ENCODE measurements at places on chromosomes 2 and 18.

GRCh38 chr2:111702119-111702803 lies 181.7 kb downstream of the ANAPC1 start:
- DNase-seq: no peak

DNA sequence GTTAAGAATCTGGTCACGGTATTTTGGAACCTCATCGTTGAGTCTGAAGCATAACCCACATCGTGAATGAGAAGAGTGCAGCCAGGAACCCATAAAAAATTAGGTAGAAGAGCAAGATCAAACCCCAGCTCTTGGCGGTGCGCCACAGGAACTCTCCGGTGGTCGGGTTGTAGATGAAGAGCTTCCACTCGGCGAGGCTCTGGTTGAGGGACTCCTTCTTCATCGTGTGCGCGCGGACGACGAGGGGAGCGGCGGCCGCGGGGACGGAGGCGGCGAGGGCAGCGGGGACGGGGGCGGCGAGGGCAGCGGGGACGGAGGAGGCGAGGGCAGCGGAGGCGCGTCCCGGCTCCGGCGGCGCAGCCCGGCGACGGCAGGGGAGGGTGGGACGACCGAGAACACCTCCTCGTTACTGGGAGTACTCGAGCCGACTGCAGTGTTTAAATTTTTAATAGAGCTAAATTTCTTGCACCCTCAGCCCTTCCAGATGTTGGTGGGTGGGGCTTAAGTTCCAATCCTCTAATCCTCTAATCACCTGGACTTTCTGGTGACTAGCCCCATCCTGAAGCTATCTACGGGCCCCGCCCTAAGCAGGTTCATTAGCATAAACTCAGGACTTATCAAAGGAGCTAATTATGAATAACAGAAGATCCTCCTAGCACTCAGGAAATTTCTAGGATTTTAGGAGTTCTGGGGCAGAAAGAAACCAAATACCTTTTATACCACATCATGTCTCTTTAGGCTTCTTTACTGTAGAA lies 20.4 kb upstream of the PAPOLG start:
- no peak for DNase-seq

DNA sequence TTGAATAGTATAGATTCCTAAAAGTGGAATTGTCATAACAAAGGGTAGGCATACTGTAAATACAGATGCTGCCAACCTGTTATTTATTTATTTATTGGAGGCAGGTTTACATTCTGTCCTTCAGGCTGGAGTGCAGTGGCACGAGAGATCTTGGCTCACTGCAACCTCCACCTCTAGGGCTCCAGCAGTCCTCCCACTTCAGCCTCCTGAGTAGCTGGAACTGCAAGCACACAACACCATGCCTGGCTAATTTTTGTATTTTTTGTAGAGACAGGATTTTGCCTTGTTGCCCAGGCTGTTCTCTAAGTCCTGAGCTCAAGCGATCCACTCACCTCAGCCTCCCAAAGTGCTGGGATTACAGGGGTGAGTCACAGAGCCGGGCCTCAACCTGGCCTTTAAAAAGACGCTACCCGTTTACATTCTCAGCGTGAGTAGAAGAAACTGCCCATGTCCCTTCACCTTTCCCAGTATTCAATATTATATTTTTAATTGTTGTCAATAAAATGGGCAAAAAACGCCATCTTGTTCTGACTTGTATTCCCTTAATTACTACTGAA lies 3.0 kb upstream of the ROCK2 start:
- DNase-seq: no peak

DNA sequence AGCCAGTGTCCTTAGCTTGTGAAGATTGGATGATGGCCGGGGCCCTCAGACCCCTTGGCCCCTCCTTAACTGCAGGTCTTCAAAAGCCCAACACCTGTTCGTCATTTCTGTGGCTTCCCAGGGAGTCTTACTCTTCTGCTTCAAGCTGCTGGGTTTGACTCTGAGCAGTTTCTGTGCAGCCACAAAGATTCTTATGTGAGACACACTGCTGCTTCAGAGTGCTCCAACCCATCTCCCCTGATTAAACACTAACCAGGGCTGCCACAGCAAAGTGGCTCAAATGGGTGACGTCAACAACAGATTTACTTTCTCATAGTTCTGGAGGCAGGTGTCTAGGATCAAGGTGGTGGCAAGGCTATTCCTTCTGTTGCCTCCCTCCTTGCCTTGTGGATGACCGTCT lies 40.8 kb downstream of the TSN start:
- DNase-seq: no peak

GRCh38 chr2:106159866-106160785 lies 34.0 kb downstream of the UXS1 start:
- no peak for DNase-seq

- no peak for DNase-seq
Measured at GRCh38 chr2:6832596-6833299, 33.0 kb downstream of the CMPK2 start.

DNA sequence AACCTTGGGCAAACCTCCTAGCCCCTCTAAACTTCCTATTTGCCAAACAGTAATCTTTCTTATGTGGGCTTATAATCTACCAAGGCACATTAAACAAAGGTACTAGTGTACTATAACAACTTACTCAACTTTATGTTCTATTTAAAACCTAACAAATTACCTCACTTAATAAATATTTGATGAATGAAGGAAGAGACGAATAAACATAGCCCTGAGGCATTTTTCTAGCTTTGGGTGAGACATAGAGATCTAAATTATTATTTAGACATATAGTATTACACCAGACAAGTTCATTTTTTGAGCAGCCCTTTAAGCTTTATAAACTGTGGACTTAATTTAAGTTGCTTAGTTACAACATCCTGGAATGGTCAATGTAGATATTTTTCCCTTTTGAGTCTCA lies 104.6 kb downstream of the UNC80 start:
- DNase-seq: no peak

DNA sequence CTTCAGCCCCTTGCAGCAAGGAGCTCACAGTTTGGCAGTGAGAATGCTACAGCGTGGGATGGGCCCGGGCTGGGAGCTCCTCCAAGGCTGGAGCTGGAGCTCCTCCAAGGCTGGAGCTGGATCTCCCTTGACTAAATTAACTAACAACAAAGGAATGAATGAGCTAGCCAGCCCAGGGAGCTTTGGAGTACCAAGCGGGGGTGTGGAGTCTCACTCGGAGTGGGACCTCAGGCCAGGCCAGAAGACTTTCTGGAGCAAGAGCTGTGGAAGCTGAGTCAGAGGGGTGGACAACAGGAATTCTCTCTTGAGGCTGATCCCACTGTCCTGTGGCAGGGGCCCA lies 244.7 kb upstream of the HS6ST1 start:
- DNase-seq: no peak

GRCh38 chr2:134623796-134624195 lies 95.0 kb downstream of the TMEM163 start:
- DNase-seq: no peak

DNA sequence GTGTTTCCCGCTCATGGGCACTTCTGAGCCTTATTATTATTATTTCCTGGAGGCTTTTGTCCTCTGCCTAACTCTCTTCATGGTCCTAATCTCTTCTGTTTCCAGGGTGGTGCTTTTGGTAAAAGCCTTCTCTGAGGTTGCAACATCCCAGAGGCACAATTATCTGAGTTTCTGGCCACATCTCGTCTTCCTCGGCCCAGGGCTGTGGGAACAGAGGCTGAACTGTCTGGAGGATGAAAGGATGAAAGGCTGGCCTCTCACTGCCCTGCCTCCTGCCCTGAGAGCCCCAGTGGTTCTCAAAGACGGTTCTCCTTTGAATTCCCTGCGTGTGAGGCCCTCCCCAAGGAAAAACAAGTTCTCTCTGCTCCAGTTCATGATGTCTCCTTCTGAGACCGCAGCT lies 13.8 kb downstream of the GYPC start:
- no peak for DNase-seq

GRCh38 chr2:65055422-65056214 lies 598 bp upstream of the CEP68 start:
- DNase-seq: no peak

- no peak for DNase-seq
Measured at GRCh38 chr2:30185178-30185577, 38.4 kb downstream of the YPEL5 start.

GRCh38 chr18:79394534-79395307 lies 1.0 kb upstream of the NFATC1 start:
- DNase-seq: no peak

DNA sequence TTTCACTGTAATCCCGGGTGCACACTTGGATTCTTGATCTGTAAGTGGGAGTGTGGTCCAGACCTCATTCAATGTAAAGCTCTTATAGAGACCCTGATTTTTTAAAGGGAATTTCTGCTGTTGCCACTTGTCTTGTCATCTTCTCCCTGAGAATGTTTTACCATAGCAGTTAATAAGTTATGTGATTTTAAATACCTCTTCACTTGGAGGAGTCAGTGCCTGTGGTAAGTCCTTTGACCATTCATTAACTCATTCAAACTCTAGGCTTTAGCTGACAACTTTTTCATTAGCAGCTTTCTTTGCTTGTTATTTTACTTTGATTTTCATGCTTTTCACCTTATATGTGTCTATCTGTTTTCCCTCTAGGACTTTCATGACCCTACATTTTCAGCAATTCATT lies 51.3 kb downstream of the FMNL2 start:
- no peak for DNase-seq

GRCh38 chr18:48929212-48929612 lies 21.6 kb downstream of the SMAD7 start:
- no peak for DNase-seq

- DNase-seq: no peak
Measured at GRCh38 chr2:11870064-11870463, 123.6 kb downstream of the LPIN1 start.

GRCh38 chr2:230793572-230794359 lies 71.0 kb upstream of the ITM2C start:
- no peak for DNase-seq

DNA sequence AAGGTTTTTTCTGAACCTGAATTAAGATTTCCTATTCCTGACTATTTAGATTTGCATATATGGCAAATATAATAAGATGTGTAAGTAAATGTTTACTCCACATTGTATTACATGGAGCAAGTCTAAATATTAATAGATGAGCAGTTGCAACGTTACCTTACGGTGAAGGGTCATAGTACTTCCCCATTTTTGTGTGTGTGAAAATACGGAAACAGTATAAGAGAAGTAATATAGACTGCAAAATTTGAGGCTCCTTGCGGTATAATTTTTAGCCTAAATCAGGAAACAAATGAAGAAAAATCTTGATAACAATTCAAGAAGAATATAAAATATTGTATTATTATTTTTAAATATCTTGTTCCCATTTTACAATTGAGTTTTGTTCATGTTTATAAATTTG lies 434.2 kb downstream of the GRB14 start:
- DNase-seq: no peak

GRCh38 chr2:5111581-5111980 lies 580.6 kb upstream of the SOX11 start:
- DNase-seq: peak; percentile 67

DNA sequence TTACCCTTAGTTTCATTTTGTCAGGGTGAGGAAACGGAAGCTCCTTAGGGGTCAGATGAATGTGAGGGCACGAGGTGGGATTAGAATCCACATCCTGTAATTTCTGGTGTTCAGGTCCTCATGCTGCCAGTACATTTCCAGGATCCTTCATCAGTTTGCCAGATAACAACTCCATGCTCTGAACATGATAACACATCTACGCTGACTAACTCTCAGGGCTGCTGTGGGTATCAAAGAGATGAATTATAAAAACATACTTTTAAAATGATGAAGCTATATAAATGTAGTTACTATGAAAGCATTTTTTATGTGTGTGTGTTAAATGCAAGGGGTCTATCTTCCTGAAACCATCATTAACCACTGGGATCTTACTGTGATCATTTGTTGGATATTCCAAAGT lies 325.9 kb downstream of the SLC8A1 start:
- no peak for DNase-seq

DNA sequence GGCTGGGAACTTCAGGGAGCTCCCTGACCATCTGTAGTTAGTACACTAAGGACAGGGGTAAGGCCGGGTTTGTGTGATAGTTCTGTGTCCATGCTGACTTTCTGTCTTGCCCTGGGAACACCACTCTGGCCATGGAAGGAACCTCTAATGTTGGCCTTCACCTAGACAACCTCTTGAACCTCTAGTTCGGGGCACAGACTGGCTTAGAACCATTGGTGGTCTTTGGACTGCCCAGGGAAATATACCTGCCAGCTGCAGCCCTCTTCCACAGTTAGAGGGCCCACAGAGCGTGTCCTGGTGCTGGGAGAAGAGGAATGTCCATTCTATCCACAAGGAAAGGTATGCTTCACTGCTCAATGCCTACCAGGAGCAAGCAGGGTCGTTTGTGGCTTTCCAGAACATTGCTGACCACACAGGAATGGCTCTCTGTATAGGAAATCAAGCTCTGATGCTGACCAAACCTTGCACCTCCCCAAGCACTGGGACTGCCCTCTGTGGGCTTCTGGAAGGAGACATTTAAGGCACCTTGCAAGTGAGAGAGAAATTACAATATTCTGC lies 318.8 kb upstream of the EPAS1 start:
- DNase-seq: no peak

DNA sequence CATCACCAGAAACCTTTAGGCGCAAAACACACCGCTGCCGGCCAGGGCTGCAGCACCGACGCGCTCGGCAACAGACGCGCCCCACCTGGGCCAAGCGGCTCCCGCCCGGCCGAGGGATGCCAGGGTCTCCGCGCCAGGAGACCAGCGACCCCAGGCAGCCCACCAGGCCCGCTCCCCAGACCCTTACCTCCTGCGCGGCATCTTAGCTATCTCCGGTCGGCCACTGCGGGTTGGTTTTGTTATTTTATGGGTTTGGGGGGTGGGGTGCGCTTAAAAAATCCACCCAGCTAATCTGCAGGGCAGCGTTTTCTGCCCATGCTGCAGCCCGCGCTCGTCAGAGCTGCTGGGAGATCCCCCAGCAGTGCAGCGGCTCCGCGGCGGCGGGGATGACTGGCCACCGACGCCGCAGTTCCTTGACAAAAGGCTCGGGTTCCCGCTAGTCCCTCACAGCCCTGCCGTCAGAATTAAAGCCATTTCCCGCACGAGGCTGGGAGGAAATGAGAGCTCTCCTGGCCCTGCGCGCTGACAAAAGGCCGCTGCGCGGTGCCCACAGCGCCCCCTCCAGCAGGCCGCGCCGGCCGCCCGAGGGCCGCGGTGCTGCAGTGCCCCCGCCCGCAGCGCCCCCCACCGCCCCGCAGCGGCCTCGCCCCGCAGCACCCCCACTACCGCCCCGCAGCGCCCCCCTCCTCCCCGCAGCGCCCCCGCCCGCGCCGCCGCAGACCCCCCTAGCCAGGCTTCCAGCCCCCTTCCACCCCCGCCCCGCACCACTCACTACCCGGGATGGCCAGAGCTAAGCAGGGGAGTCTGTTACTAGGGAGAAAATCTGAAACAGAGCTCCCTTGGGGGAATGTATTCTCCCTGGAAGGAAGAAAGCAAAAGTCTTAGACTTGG lies at the start of gene ADD2:
Gene ADD2, minus strand, starts transcription at position 502 of the 891 bp plus-strand sequence. CDS start 61,792 bp downstream, outside the sequence.
- DNase-seq: peak; percentile 13

GRCh38 chr2:206083602-206084438 lies 2.2 kb downstream of the INO80D start:
- DNase-seq: no peak

All from NCI-H187 (cell line).